Activated CD8-positive, alpha-beta T cell treated with anti-CD3 and anti-CD28 coated beads, Interleukin-2, amount 10 ng/mL, durations not matched to agents 7 days and 5 days (primary cell): ENCODE measurements at places on chromosomes 13 and 19.

- no peaks in the 10 kb centered on the region for H3K27me3 ChIP-seq
- H3K36me3 ChIP-seq, result no peaks in the 10 kb centered on the region
- H3K27ac ChIP-seq, result no peak overlapping the region
- no peaks in the 10 kb centered on the region for H3K4me1 ChIP-seq
- DNase-seq, result no peak
Measured at GRCh38 chr19:27881213-27881612, 1331.7 kb downstream of the UQCRFS1 start.

- H3K4me1 ChIP-seq, result no peaks in the 10 kb centered on the region
- H3K36me3 ChIP-seq, result no peaks in the 10 kb centered on the region
- H3K27ac ChIP-seq, result no peak overlapping the region
- no peak overlapping the region for H3K4me3 ChIP-seq
- no peak for DNase-seq
Measured at GRCh38 chr13:94515374-94515773, 35.9 kb upstream of the DCT start.

DNA sequence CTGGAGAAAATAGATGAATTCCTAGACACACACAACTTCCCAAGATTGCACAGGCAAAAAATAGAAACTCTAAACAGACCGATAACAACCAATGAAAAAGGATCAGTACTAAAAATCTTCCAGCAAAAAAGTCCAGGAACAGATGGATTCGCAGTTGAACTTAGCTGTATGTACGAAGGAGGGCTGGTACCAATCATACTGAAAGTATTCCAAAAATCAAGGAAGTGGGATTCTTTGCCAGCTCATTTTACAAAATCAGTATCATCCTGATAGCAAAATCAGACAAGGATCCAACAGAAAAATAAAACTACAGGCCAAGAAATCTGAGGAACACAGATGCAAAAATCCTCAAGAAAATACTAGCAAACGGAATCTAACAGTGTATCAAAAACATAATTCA lies 6.5 kb upstream of the LILRB2 start:
- peaks cover 21% of the 10 kb centered on the region for H3K4me1 ChIP-seq

DNA sequence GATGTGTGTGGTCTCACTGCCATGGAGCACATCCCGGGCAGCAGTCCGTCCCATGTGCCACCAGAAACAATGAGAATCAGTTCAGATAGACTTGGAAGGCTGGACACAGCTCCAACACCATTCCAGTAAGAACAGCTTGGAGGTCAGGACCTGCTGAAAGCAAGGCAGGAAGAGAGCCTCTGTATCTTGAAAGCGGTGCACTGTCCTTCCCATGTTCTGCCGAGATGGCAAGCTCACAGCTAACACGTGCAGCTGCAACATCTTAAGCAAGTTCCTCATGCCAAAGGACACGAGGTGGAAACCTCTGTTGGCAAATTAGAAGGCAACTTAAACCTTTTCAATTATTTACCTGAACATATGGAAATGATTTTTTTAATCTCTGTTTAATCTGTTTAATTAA lies 175.4 kb downstream of the DLEU7 start:
- DNase-seq, result no peak
- no peak overlapping the region for H3K27ac ChIP-seq
- no peak overlapping the region for H3K4me3 ChIP-seq

DNA sequence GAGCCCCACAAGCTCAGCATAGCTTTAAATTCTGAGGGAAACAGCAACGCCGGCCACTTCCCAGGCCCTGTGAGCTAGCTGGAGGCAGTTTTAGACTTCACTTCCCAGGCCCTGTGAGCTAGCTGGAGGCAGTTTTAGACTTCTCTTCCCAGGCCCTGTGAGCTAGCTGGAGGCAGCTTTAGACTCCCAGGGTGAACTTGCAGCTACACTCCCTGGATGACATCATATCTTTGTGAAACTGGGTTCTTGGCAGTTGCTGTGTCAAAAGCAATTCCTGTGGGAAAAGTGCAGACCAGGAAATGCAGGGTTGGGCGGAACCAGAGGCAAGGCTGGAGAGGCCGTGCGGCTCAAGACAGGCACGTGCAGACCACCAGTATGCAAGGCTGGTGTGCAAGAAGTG lies 12.7 kb downstream of the SOX1 start:
- H3K4me3 ChIP-seq, result no peak overlapping the region
- DNase-seq, result no peak
- no peaks in the 10 kb centered on the region for H3K36me3 ChIP-seq
- peaks cover 25% of the 10 kb centered on the region for H3K27me3 ChIP-seq
- no peak overlapping the region for H3K27ac ChIP-seq
